ENCODE measurements at places on chromosomes 12 and 14. TPM values are rescaled to one million over a fixed set of nuclear protein-coding genes. Genes with fewer than 3 reads are reported as not detected.

DNA sequence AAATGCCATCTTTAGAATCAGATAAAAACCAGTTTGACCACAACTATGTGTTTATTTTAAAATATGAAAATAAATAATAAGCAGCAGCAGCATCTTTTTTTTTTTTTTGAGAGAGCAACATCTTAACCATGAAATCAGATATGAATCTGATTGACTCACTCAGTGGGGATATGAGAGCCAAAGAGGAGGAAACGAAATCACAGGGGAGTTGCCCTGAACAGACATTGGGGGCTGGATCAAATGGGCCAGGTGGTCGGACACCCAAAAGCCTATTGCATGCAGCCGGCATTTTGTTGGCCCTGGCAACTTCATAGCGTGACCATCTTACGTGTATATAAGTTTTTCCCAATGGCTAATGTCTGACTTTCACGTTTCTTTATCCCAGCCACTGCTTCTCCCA, 321.1 kb downstream of the NPAS3 start:
- no peak for DNase-seq

DNA sequence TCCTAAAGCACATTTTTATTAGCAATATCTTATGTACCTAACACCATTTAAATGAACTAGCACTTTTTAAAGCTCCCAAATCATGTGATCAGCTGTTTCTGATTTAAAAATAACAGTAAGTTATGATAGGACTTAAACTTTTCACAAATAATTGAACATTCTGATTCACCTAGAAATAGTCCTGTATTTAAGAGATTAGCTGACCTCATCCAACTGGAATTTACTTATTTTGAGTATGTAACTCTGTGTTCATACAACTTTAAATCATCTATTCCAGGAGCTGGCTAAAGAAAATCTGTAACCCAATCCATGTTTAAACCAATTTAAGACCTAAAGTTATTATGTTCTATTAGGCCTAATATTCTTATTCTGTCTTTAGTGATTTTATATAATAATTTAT, 184.3 kb downstream of the CCDC91 start:
- DNase-seq: no peak

DNA sequence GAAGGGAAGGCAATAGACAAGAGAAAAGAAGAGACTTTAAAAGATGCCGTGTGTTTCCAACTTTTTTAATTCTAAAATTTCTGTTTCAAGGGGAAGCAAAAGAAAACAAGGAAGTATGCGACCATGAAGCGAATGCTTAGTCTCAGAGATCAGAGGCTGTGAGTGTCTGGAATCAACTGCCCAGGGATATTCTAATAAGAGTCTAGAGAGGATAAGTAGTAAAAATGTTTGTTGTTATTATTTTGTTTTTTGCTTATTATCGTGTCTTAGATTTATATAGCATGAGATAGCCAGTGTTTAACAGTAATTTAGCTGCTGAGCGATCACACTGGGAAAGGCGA, 421 bp downstream of the FCF1 start:
- DNase-seq: no peak

- DNase-seq: no peak
Measured at GRCh38 chr12:26037615-26038220, 79.2 kb downstream of the RASSF8 start.

DNA sequence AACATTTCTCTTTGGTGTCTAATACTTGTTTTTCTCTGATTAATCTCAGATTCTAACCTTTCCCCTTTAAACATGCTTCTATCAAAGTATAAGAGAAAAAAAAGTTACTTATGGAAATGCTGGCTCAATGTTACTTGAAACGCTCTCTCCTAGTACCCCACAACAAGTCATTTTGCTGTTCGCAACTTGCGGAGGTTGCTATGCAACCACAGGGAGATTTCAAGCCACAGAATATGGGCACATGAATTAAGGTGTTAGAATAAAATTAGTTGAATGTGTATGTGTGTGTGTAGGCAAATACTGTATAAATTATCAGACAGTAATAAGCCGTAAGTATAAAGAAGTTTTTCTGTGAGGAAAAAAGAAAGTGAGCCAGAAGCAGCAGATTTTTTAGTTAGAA, 80.6 kb downstream of the CCDC59 start:
- no peak for DNase-seq

DNA sequence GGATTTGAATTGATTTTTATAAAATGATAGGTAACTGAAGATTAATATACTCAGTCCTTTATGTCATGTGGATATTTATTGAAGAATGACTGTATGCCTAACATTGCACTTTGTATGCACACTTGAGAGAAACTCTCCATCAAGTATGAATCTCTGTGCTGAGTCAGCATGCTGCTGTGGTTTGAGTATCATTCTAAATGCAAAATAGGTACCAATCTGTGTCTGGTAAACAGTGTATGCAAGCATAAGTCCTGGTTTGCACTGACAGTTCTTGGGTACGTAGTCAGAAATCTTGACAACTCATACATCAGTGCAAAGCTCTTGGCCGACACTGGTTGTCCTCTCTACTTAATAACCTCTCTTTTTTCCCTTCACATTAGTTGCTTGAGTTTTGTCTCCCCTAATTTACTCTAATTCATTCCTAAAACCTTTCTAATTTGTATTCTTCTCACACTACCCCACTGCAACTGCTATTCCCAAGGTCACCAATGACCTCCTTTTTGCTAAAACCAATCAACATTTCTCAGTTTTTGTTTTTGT, 21.8 kb downstream of the MGAT4C start:
- DNase-seq: no peak

- no peak for DNase-seq
Measured at GRCh38 chr14:98323836-98324235, 948.2 kb downstream of the BCL11B start.

DNA sequence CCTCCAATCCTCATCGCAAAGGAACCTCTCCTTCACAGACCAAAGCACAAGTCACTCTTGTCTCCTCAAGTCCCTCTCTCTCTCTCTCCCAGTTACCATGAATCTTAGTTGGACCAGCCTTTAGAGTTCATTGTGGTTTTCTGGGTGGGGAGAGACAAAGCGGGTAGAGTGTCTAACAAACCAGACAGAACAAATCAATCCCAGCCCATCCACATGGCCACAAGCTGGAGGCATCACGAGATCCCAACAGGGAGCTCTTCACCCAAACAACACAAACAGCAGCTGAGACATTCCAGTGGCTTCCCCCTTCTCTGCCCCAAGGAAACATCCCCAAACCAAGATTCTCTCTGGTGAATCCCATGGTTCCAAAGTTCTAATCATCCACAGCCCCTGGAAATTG, 22.4 kb downstream of the ACTN1 start:
- no peak for DNase-seq

- DNase-seq: no peak
Measured at GRCh38 chr12:47650469-47650868, 55.4 kb downstream of the RPAP3 start.

DNA sequence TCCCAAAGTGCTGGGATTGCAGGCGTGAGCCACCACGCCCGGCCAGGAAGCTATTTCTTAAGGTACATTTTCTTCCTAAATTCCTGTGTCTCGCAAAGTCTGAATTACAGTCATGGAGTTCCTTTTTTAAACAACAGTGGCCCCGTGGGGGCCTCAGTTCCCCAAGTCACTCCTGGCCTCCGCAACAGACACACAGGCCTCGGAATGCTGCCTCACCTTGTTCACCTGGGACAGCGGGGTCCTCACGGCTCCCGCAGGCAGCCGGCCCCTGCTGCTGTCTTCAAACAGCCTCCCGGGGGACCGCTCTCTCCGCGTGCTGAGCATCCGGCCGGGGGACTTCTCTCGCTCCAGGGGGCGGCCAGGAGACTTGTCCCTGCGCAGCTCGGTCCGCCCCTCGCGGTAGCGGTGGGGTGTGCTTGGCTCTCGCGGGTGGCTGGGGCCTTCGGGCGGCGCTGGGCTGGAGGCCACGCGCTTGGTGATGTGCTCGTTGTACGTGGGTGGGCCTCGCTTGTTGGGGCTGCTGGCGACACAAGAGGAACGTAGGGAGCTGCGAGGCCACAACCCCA, 22.1 kb downstream of the PRKAB1 start:
- DNase-seq: no peak

DNA sequence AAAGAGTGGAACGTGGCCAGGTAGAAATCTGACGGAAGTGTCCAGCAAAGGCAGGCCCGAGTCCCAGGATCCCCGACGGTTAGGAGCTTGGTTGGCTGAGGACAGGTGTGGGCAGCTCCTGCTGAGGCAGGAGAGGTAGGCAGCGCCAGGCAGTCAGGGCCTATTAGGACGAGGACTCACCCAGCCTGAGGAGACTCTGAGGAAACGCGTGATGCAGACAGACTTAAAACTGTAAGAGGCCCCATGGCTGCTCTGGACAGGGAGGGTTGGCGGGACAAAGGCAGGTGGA, 255.7 kb upstream of the SFSWAP start:
- no peak for DNase-seq

- DNase-seq: no peak
Measured at GRCh38 chr14:94697773-94698556, 71.9 kb downstream of the GSC start.

GRCh38 chr12:1972856-1973317, 31.4 kb downstream of the DCP1B start:
- no peak for DNase-seq

GRCh38 chr12:121741743-121742142, 29.2 kb downstream of the TMEM120B start:
- DNase-seq: no peak

DNA sequence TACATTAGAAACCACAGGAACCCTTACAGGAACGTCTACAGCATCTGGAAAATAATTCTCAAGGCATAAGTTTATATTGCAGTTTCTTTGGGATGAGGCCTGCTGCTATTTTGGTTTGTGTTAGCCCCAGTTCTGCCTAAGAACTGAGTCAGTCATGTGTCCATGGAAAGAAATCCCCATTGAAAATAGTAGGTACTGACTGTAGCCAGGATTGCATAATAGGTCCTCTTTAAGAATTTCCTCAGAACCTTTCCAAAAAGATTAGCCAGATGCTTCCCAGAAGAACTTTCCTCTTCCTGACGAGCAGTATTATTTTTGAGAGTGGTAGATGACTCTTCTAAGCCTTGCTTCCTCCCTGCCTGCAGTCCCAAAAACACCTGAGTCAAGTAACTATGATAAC, 52.6 kb downstream of the RASSF8 start:
- DNase-seq: no peak

DNA sequence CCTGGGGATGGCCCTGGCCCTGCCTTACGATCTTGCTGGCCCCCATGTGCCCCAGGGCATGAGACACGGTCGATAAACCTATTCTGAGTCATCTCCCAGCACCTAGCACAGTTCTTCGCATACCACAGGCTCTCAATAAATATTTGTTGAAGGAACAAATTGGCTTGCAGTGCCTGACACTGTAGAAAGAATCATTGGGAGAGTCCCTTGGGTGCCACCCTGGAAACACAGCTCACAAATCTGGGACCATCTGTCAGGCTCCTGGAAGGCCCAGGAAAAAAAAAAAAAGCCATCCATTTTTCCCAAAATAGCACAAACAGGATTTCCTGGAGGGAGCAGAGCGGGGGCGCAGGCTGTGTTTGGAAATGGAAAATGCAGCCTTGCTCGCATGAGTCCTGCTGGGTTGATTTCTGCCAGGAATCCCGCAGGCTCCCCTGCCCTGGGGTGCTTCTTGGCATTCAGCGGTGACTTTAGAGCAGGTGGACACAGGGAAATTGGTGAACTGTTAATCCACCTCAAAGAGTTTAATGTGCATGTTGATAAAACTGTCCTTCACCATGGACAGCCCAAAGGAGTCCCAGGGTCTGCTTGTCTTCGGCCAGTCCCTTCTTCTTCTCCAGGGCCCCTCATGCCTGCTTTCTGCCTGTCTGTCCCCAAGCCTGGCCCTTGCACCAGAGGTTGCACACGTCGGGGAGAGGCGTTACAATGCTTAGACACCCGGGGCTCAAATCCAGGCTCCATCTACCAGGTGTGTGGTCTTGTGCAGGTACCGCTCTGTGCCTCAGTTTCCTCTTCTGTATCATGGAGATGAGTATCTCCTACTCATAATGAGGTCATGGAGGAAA, 106.1 kb upstream of the RFLNA start:
- DNase-seq: no peak

- DNase-seq: no peak
Measured at GRCh38 chr12:79128956-79129355, 264.4 kb downstream of the SYT1 start.

DNA sequence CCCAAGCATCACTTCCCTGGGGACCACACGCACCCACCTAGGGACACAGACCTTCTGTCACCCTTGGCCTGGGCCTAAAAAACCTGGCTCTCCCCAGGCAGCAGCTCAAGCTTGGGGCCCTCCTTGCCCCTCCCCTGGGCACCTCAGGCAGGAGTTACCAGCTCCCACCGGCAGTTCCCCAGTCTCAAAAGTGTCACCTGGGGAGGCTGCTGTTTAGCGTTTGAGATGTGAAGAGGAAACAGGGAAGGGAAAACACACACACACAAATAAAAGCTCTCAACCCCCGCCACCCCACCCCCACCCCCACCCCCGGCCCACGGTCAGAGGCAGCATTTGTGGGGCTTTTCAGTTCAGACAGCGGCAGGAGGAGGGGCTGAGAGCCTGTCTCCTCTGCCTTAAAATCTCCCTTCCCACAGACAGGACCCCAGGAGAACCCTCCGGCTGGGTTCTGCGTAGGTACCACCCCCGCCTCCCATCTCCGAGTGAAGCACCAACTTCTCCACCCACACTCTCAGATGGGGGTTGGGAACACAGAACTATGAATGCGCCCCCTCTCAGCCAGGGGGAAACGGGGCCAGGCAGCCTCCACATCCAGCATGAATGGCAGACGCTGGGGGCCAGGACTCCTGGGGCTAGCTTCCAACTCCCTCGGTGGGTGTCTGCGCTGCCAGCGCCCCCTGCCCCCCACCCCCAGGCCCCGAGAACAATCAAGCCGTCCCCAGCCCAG, 3.0 kb downstream of the NCOR2 start:
- no peak for DNase-seq

- DNase-seq: no peak
Measured at GRCh38 chr12:122021193-122021821, 377 bp upstream of the BCL7A start.

GRCh38 chr14:103085106-103086091, 1.4 kb downstream of the LBHD2 start:
- no peak for DNase-seq

DNA sequence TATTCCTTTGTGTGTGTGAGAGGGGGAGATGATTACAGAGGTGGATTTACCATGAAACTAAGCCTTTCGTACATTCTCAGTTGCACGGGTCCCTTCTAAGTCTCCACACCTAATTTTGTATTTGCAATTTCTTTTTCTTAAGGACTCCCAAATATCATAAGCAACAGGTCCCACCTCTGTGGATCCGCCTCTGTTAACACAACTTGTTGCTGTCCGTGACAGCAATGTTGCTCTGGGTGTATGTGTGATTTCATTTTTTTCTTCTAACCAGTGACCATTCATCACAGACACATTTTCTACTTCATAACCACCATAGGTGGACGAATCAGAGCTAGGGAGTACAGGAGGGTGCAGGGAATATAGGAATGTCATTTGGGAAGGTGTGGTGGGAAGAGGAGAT, 81.1 kb downstream of the NRXN3 start:
- DNase-seq: no peak

The MAP1LC3B2 gene
- total RNA-seq: not detected

The KRT83 gene
- total RNA-seq: not detected

The SYNDIG1L gene
- total RNA-seq: 0.08 TPM

The TAS2R43 gene
- total RNA-seq: 0.84 TPM

The RAD51AP1 gene
- 14.9 TPM for total RNA-seq

The MMP17 gene
- 0.37 TPM for total RNA-seq

The TIMM9 gene
- 14.5 TPM for total RNA-seq

Measured in liver (tissue), 10 donors.